ENCODE measurements at places on chromosomes 11 and 22.

- no peak for DNase-seq
Observed at GRCh38 chr11:66996609-66997273, 21.6 kb downstream of the C11orf86 start.

- no peak for DNase-seq
Observed at GRCh38 chr11:10637731-10638151, 55.8 kb downstream of the IRAG1 start.

DNA sequence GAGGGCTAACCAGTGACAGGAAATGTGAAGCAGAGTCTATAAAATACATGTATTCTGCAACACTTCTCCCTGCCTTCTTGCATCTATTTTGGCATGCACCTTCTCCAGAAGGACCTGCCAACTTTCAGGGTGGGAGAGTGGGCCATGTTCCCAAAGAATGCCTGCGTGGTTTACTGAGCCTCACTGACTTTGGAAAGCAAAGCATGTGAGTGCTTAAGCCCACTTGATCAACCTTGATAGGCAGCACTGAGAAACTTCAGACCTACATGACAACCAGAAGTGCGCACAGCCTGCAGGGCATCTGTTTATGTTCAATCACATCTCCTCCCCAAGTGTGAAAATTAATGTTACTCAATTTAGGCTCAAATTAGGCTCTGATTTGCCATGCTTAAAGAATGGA, 69.2 kb downstream of the AMOTL1 start:
- no peak for DNase-seq

DNA sequence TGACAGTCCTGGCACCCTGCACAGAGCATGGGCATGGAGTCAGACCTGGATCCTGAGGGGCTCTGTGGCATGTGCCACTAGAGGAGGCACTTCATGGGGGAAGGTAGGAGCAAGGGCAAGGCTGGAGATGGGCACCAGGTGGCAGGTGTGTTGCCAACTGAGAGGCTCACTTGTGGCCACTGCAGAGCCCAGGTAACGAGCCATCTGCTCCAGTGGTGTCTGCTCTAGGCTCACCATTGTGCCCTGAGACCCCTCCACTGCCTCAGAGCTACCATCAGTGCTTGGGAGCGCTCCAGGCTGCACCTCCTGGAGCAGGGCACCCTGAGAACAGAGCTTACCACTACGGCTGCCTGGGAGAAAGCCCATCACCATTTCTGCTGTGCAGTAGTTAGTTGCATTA, 1.3 kb upstream of the ZDHHC8 start:
- no peak for DNase-seq

All from keratinocyte (primary cell).